ENCODE measurements at places on chromosomes 2 and 18.

- DNase-seq, result no peak
Observed at GRCh38 chr2:63604666-63605065, 15.9 kb downstream of the MDH1 start.

DNA sequence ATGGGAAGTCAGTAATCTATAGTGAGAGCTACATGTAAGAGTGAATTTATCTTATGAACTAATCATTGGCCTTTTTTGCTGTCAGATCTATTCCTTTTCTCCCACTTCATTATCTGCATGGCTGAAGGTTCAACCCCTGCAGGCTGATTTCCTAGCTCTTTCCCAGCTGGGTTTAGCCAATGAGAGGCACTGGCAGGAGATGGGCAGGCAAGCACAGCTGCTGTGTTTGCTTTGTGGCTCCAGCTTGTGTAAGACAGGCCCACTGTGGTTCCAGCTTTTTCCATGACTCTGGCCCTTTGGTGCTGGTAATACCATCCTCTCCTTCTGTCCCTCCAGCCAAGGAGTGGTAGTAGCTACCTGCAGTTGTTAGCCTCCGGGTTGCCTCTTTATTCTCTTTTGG is 248.8 kb downstream of the PLCL1 start:
- DNase-seq, result no peak

DNA sequence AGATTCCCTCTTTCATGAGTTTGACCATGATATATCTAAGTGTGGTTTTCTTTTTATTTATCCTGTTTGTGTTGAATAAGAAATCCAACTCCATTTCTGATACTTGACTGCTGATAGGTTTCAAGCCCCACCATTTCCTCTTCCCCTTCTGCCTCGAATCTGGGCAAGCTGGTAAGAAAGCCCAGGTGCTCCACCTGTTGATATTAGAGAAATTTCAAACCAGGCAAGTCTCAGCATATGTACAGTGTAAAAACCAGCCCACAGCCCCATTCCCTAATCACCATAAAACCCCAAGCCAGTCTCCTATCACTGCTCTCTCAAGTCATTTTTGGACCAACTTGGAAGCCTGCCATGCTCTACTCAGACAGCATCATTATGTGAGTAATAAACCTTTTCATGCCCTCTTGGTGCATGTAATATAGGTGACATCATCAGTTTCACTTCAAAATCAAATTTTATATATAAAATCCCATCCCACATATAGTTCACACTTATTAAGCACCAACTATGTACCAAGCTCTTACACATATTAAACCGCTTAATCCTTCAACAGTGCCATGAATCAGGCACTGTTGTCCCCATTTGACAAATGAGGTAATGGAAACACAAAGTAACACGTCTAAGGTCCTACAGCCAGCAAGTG is 46.6 kb downstream of the SMAD2 start:
- DNase-seq, result no peak

DNA sequence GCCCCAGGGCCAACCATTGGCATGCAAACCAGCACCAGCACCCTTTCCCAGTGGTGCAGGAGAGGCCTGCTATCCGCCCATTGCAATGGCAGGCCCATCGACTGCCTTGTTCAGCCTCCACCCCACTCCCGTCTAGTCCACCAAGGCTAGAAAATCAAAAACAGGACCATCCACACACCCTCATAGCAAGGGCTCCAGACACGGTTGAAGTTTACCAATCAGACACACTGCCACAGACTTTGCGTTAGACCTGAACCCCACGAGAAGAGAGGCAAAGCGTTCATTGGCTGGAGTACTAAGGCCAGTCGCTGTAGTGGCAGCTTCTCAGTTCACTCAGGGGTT is 95.3 kb upstream of the TEX51 start:
- DNase-seq, result no peak

- no peak for DNase-seq
Observed at GRCh38 chr2:130371723-130372054, 15.8 kb downstream of the PTPN18 start.

DNA sequence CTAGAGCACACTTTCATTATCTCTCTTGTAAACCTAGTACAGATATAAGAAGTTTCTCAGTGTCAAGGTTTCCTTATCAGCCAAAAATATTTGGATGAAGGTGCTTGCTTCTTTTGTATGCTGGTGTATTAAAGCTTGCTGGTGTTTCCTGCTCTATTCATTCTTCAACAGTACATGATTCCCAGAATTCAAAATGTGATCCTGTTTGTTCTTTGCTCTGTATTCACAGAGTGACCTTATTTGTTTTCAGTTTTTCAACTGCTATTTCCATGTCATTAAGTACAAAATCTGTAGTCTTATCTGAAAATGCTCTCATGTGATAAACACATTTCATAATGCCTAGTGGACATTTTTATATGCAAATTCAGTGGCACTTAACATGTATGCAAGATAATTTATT is 1185.8 kb downstream of the SUCLG1 start:
- DNase-seq, result no peak

- no peak for DNase-seq
Observed at GRCh38 chr18:23859466-23860336, 154.9 kb upstream of the TTC39C start.

DNA sequence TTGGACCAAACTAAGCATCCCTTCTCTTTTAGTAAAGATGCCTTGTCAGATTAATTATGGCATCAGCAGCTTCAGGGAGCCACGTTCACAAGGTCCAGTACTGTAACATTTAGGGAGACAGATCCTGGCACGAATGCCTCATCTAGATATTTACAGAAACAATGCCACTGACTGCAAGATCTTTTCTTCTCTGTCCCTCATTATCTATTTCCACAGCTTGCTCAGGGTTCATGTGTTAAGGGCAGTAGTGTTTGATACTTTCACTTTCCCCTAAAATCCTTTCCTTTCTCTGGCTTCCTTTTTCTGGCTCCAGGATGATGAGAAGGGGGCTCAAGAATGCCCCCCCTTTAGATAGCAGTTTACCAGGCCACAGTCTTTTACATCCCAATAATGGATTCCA is 393.9 kb downstream of the BCL11A start:
- DNase-seq, result no peak

DNA sequence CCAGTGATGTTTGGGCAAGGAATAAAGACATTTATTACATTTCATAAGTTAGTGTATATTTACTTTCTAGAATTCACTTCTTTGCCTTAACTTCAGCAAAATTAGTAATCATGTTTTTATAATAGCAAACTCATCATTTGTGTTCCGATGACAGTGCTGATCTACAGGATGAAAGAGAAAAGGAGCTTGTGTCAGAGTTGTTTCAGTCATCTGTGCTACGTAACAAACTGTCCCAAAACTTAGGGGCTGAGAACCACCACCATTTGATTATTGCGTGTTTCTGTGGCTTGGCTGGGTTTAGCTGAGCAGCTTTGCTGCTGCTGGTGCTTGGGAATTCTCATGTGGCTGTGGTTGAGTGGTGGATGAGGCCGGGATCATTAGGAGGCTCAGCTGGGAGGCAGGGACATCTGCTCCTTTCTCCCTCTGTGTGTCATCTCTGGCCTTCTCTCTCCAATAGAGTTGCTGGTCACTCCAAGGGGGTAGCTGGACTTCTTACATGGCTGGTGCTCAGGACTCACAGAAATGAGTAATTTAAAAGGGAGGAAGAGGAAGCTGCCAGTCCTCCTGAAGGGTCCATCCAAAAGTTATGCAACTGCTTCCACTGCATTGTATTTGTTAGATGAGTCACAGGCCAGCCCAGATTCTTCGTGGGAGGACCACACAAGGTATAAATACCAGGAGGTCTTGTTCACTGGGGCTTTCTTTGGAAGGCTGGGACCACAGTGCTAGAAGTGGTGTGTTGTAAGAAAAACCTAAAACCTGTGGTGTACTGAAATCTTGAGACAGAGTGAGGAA is 43.4 kb upstream of the HAAO start:
- no peak for DNase-seq

GRCh38 chr2:140797718-140798117 is 1333.1 kb downstream of the LRP1B start:
- DNase-seq, result no peak

DNA sequence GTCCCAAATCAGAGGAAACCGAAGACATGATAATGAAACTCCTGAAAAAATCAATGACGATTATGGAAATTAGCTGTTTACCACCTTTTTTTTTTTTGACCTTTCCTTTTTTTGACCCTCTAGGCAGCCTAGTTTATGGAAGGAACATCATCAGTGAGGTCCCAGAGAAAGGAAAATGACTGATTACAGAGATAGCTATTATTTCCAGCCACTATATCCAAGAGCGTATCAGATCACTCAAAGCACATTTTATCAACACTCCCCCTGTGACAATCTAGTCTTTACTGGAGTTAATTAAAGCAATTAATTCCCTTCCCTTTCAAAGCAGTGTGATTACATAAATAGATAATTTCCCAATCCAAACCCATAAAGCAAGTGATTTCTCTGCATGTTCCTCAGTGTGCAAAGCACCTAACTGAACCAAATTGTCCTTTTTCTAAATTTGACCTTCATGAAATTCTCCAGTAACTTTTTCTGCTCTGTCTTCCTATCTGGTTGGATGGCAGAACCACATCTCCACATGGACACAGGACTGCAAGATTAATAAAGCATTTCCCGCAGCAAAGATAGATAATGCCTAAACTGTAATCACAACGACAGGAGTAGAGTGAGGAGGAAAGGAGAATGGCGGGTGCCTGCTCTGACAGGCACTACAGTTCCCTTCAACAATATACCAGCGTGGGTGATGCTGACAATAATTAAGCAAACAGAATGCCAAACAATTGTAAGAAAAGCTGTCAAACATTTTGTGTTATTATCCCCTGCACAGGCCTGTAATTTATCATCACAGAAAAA is 194.4 kb downstream of the SLC8A1 start:
- DNase-seq, result no peak
